ENCODE measurements at places on chromosomes 7 and 10.

DNA sequence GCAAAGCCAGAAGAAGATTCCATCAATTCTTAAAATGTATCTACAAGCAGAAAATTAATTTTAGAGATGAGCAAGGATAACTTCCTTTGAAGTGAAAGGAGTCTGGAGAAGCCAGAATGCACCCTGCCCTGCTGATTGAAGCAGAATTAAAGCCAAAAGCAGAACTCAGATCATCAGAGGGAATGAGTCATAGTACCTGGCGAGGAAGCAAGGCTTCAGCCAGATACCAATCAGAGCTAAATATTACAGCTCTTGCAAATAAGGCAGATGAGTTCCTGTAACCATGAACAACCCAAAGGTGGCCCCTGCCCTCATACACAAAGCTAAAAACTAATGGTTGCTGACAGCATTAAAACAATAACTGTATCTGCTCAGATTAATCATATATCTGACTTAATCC is 10.4 kb downstream of the HTR7 start:
- DNase-seq: no peak

DNA sequence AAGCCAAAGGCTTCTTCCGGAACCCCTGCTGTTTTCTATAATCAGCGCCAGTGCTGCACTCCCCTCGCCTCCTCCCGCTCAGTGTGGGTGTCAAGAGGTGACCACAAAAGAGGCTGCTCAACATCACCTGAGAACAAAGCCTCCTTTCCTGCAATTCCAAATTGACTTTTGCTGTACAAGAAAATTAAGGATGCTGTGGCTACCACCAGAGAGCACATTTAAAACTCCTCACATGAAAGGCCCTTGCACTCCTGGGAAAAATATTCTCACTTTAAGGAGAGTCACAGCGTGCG is 96.4 kb downstream of the HIPK2 start:
- DNase-seq: no peak

DNA sequence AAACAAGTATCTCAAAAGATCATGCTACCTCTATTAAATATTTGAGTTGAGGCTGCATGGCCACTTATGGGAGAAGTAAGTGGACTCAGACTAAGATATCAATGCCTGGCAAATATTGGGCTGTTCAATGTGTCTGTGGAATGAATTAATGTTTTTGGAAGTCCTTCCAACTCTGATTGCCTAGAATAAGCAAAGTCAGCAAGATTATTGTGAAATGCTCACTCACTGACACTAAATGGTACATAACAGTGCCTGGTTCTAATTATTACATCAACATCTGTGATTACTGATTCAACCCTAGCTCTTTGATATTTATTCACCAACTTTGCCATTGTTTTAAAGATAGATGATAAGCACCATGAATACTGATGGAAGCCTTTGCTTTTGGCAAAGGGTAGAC is 45.5 kb upstream of the HDAC9 start:
- DNase-seq: no peak

- no peak for DNase-seq
These were observed 14.9 kb downstream of the BAG3 start for GRCh38 chr10:119665901-119666708.

DNA sequence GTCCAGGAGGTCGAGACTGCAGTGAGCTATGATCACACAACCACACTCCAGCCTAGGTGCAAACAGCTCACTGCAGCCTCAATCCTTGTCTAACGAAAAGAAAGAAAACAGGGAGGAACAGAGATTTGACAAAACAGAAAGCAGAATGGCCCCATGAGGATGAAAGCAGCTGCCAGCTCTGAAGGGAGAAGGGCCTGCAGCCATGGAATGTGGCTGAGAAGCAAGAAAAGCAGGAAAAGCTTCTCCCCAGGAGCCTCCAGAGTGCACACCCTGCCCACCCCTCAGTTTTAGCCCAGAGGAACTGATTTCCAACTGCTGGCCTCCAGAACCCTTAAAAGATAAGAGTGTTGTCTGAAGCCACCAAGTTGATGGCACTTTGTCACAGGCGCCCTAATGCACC is 13.0 kb downstream of the ESYT2 start:
- no peak for DNase-seq

- DNase-seq: no peak
These were observed 58.1 kb downstream of the PRTFDC1 start for GRCh38 chr10:24894309-24894708.

DNA sequence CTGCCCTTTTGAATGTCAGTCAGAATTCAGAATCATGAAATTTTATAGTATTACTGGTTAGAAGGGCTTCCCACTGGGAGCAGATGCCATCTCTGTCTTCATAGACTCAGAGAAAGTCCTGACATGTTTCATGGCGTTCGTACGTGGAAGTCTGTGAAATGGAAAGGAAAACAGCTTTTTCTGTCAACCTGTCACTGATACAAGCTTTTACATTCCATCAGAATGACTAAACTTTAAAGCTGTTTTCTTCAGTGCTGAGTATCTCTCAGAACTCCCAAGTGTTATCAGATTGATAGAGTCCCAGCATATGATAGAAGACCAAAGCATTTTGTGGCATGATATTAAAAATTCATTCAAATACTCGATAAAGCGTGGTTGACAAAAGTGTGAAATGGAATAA is 726.7 kb upstream of the GALNT17 start:
- DNase-seq: no peak

- DNase-seq: no peak
These were observed 18.4 kb upstream of the CCDC71L start for GRCh38 chr7:106679153-106679931.

DNA sequence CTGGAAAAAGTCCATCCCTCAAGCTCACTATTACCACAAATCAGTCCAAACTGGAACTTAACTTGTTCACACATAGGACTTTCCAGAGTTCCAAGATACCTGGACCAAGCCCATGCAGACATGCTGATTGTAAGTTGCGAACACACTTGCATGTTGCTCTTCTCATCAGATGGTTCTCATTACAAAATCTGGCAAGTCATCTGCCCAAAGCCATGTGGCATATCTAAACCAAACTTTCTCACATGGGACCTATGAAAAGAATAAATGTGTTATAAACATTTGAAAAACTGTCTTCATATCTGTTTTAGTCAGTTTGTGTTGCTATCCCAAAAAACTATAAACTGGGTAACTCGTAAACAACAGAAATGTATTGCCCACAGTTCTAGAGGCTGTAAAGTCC is 58.8 kb upstream of the MKLN1 start:
- no peak for DNase-seq

DNA sequence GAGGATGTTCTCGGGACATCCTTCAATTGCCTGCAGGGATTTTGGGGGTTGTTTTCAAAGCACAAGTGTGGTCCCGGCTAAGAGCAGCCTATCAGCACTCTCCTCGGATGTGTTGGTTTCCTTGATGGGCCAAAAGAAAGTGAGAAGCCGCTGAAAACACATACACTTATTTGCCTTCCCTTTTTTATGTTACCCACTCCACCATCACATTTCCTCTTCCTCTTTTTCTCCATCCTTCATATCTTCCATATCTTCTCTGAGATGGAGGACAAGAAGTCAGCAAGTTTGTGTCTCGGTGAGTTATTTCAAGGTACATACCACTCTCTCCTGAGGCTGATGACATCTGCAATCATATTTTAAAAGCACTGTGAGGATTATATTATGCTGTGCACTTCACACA is 64.0 kb downstream of the ZNF33B start:
- DNase-seq: no peak

- DNase-seq: no peak
These were observed 20.1 kb upstream of the SMNDC1 start for GRCh38 chr10:110324805-110325280.

DNA sequence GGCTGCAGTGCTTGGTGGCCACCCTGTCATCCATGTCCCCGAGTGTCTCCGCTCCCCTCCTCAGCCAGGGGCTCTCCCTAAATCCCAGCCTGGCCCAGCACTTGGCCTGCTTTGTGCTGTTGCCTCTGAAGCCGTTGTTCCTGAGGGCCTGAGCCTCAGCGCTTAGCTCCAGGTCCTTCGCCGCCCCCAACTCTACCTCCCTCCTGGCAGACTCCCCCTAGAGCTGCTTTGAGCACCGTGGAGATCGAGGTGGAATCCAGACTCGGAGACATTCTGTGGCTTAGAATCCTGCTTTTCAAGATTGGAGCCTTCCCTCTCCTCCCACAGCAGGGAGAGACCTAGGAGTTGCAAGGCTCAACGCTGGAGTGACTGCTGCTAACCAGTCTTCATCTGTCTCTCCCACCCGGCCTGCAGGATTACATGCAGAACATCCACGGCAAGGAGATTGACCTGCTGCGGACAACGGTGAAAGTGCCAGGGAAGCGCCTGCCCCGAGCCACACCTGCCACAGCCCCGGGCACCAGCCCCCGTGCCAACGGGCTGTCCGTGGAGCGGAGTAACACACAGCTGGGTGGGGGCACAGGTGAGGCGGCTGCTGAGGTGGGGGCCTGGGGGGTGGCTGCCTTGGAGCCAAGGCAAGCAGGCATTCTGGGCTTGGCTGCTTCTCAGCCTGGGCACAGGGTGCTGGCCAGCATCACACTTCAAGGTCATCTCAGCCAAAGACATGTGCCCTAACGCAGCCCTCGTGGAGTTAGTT is 33.3 kb downstream of the GBX1 start:
- no peak for DNase-seq

- no peak for DNase-seq
These were observed 33.7 kb upstream of the PLXDC2 start for GRCh38 chr10:19782430-19783089.

- no peak for DNase-seq
These were observed 900.4 kb upstream of the AUTS2 start for GRCh38 chr7:68697796-68698280.

GRCh38 chr7:55231736-55232280 is 133.3 kb upstream of the LANCL2 start:
- no peak for DNase-seq

DNA sequence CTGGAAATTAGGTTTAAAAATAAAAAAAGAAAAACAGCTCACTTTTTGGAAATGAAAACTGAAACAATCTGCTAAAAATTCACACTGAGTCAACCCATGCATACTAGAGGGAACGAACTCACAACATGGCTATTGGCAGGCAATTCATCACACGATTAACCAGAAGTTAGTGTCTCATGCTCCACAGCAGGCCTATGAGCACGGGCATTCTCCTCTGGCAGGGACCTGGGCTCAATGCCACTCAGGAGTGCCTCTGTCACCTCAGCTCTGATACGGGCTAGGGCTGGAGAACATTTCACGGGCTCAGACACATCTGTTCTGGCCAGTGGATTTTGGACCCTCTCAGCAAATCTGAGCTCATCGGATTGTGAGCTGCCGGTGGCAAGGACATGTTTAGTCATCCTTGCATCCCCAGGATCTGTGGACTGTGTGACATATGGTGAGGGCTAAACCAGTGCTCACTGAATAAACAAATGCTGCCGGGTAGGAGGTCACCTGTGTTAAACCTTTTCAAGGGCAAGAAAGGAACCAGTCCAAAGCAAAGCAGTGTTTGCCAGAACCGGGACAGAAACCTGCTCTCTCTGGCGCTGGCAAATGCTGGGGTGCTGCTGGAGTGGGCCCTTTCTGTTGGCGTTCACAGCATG is 40.1 kb downstream of the POLR3A start:
- DNase-seq: no peak

DNA sequence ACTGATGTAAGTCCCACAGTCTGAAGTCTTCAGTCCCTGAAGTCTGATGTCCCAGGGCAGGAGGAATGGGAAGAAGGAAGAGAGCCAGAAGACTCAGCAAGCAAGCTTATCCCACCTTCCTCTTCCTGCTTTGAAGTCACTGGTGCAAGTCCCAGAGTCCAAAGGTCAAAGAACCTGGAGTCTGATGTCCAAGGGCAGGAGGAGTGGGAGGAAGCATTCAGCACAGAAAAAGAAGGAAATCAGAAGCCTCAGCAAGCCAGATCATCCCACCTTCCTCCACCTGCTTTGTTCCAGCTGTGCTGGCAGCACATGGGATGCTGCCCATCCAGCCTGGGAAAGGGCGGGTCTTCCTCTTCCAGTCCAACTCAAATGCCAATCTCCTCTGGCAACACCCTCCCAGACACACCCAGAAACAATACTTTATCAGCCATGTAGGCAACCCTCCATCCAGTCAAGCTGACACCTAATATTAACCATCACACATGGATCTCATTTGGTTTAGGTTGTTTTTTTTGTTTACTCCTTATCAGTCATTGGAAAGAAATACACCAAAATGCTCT is 50.9 kb downstream of the ADAM12 start:
- no peak for DNase-seq

GRCh38 chr10:52300599-52301277 is 13.3 kb upstream of the DKK1 start:
- no peak for DNase-seq

All from NCI-H1930 (cell line).